ENCODE measurements at places on chromosomes 5 and 9.

DNA sequence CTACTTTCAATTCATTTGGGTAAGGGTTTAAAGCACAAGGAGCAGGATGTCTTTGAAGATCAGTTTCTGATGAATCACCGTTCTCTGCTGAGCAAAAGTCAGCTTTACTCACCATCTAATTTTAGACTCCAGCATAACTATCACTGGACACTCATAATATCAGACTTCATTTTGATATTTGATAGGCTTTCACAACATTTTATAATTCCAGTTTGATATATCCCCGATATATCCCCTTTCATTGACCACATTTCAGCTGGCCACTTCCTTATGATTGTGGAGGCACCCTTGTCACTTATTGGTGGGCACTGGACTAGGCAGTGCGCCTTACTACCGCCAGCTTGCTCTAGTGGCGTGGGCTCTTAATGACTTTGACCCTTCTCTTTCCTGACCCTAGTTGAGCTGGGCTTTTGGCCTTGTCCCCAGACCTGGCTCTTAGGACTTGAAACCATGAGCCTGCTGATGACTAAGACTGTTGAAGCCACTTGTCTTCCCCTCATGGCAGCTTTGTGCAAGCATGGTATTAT lies 46.8 kb downstream of the CYSTM1 start:
- no peak for DNase-seq

DNA sequence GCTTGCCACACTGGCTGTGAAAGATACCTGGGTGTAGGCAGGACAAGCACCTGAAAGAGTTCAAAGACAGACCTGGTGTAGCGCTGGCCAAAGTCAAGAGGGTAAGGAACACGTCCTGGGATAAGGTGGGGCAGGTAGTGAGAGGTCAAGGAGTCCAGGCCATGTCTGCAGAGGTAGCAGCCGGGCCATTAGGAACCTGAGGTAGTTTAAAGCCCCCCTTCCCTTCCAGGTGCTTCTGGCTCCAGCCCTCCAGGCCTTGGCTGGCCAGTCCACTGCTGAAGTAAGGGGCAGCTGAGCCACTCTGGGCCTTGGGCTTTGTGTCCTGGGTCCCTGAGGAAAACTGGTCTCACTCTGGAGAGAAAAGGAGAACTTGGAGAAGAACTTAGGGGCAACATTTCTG lies 13.9 kb upstream of the NR5A1 start:
- no peak for DNase-seq

GRCh38 chr9:35760651-35761050 lies 6.6 kb upstream of the MSMP start:
- DNase-seq = no peak

DNA sequence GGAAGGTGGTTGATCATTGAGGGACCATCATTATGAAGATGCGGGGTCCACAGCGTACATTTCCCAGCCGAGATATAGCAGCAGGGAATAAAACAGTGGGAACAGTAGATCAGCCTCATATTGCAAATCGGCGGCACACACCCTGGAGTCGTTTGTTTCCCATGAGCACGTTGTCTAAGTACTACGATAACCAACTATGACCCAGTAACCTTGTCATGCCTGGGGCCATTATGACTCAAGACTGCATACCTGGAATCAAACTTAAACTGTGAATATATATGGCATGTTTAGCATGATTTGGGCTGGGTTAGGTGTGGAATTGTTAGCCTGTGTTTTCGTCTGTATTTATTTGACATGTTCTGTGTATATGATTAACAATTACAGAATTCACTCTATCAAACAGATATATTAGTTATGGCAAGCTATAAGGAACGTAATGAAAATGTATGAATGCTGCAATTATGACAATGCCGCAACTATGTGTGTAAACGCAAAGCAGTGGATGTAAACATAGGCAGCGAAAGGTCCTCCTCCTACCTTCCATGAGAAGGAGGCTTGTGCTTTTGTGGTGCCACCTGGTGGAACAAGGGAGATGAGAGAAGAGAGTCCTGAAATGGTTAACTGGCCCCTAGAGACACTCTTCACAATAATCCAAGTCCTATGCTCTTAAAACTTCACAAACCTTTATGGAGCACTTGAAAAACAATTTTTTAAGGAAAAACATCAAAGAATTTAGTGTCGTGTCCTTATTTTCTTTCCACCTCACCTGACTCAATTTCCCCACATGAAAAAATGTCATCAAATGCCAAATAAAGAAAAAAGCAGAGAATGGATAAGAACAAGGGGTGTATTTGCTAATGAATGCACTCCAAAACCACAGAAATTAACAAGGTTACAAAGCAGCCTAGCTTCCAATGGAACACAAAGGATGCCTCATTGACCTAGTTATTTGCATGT lies 47.1 kb downstream of the SEMA5A start:
- DNase-seq = no peak

DNA sequence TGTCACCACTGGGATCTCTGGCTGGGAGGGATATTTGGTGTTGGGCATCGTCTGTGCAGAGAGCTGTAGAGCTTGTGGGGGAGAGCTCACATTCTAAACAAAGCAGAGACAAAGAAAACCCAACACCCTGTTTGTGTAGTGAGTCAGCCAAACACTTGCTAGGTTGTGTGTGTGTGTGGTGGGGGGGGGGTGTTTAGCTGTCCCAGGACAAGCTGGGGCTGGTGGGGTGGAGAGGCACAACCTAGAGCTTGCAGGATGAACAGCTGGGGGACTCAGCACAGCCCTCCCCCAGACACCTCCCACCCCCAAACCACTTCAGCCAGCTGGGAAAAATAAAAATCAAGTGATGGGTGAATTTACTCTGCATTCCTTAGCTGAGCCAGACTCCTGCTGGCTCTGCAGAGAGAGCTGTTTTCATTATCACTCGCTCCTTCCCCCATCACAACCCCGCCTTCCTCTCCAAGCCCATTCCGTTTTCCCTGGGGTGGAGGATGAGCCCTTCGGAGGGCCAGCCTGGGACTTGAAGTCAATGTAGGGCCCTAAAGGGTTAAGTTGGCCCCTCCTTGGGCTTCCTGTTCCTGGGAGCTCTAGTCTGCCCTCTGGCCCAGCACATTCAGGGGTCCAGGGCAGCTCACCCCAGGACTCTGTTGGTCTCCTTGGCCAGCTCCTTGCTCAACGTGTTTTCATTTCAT lies 2.6 kb downstream of the OLFML2A start:
- DNase-seq = no peak

GRCh38 chr9:94553029-94553938 lies 1.6 kb upstream of the PCAT7 start:
- DNase-seq = no peak

GRCh38 chr9:111052791-111053190 lies 14.5 kb upstream of the LPAR1 start:
- no peak for DNase-seq

DNA sequence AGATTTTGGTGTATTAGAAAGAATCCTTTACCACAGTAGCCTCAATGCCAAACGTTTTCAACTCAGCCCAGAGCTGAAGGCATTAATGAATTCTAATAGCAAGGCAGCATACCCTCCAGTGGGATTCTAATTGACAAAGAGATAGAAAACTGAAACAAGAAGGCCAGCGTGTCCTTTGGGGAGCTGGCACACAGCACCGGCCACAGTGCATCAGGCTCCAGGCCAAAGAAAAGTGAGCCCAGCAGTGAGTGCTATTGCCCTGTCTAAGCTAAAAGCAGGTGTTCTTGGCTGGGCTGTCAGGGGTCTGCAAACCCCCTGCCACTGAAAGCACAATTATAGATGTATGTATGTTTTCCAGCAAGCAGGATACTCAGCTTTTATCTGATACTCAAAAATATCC lies 40.4 kb downstream of the PPIC start:
- DNase-seq = no peak

All from NCI-H1105 treated with DMSO at 0.1 percent for 48 hours (cell line).